ENCODE measurements at places on chromosomes 2 and 18.
A peak's percentile ranks its signal among the peaks of the same experiment; 100 is the strongest.

DNA sequence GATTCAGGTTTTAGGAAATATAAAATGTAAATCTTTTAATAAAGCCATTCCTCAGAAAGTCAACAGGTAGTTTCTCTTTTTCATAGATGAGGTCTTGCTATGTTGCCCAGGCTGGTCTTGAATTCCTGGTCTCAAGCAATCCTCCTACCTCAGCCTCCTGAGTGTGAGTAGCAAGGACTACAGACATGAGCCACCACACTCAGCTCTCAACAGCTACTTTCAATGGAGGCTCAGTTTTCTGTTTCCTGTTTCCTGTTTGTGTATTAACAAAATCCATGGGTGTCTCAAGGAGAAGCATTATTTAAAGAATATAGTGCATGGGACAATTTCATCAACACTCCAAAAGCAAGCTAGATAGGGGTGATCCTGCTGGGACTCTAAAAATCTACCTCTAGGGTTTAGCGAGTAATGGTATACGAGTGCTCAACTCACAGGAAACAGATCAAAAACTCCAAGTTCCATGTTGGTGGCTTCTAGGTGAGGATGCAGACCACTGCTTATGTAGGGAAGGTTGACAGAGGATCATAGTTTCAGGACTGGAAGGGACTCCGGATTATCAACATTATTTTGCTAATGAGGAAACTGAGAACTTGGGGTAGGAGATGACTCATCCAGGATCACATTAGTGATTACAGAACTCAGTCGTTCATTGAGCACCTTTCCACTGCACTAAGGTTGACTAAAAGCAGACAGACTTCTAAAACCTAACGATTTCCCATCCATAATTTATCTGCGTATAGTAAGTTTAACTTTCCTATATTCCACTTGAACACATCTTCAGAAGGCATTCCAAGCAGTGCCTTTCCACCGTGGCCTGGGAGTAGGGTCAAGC lies 61.7 kb upstream of the WIPF1 start:
- no peak for DNase-seq

DNA sequence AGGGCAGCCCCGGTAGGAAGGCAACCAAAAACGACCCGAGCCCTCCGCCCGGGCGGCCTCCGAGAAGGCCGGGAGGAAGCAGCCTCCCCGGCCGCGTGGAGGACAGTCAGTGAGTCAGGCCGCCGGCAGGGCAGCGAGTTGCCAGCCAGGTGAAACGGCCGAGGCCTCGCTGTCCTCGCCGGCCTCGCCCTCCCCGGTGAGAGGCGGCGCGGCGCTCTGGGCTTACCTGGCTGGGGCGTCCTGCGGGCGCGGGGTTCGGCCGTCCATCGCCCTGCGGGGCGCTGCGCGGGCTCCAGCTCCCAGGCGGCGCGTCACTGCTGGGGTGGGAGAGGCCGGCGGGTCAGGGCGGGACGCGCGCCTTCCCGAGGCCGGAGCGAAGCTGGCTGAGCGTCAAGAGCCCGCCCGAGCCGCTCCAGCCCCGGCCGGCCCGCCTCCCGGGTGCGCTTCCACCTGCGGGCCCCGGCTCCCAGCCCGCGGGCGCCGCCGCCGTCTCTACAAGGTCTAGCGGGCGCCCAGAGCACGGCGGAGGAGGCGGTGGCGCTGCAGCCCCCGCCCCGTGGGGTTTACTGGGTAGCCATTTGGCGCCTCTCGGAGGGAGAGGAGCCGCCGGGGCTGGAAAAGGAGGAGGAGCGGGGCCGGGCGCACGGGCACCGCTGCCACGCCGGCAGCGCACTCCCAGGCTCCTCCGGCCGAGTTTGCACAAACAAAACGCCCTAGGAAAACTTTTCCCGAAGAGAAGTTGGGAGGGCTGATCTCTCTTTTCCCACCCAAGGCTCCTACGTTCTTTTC lies 499 bp downstream of the COBLL1 start:
- peak; percentile 46 for DNase-seq

DNA sequence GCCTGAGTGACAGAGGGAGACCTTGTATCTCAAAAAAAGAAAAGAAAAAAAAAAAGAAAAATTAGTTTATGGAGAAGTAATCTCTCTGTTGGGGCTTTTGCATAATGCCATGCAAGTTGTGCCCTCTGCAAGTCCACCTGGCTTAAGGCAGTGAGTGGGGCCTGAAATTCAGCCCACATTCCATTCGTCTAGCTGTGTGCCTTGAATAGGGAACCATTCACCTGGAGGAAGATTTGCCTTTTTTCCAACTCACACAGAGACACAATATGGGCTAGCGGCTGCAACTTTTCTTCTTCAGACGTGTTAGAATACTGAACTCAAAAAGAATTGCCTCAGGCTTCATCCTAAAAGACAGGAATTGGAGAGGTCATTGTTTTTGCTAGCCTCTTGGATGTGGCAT lies 160.0 kb upstream of the STON1 start:
- no peak for DNase-seq

GRCh38 chr2:185201063-185201462 lies 537.5 kb upstream of the FSIP2 start:
- DNase-seq, result no peak

DNA sequence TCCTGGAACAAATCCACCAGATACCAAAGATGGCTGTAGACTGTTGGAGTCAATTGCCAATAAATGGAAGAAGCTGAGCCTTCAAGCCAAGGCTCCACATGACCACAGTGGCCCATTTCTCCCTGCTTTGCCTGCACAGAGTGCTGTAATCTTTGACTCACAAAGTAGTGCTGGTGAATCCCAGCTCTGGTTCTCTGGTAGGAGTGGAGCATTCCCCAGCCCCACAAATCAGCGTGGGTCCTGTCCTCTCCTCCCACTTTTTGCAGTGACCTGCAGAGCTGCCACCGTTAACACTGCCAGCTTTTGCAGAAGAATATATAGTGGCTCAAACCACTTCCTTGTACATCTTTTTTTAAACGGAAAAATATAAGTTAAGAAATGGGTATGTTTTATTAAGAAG lies 93.9 kb downstream of the MGAT5 start:
- DNase-seq, result no peak

DNA sequence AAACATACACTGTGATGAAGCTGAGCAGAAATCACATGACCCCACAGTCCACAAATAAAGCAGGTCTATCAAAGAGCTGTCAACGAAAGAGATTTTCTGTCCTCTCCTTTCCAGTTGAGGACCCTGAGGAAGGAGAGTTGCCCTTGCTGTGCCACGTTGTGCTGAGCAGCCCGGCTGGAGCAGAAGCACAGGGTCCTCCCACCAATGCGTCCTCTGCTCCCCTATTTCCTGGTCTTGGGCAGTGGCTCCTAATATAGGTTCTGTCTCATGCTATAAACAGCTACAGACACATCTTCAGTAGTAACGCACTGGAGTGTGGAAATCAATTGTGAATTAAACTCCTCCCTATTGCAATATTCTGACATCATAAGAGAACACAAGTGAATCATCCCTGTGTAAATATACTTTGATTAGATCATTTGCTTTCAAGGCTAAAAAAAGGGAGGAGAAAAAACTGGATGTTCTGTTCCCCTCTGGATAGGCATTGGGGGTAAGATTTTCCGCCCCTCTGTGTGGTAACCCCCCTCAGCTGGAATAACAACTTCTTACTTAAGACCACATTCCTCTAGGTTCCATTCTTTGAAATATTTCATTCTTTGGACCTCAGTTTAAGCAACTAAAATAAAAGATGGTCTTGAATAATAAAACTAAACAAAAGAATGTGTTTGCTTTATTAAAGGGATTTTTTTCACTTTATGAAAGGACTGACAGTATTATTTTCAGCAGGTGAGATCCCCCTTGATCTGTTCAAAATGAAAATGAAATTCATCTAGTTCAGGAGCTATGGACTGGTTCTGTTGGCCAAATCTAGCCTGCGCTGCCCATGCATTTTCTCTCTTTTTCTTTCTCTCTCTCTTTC lies 8.3 kb upstream of the RHOB start:
- DNase-seq, result no peak

DNA sequence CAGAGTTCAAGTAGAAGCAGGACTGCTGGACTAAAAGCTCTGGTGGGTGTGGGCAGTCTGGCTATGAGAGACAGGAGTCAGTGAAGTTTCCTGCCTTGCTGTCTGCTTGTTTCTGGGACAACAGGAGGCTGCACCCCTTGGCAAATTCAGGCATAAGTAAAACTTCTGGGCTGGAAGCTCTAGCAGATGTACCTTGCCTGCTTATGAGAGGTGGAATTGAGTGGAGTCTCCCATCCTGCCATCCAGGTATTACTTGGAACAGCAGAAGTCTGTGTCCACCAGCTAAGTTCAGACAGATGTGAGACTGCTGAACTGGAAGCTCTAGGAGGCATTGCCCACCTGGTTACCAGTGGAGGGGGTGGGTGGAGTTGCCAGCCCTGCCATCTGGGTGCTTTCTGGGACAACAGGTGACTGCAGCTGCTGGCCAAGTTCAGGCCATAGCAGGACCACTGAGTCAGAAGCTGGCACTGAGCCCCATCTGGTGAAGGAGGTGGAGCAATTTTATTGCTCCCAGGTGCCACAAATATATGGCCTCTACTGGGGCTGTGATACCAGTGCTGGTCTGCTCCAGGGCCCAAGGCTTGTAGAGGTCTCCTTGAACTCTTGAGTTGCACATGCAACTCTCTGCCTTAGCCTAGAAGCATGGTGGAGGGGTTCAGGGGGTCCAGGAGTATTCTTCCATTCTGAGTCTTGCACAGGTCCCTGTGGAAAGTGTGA lies 199.4 kb upstream of the FN1 start:
- no peak for DNase-seq

GRCh38 chr2:29443627-29444026 lies 328.4 kb downstream of the CLIP4 start:
- peak; percentile 41 for DNase-seq

- no peak for DNase-seq
Observed at GRCh38 chr2:149068996-149069888, 30.7 kb downstream of the LYPD6B start.

DNA sequence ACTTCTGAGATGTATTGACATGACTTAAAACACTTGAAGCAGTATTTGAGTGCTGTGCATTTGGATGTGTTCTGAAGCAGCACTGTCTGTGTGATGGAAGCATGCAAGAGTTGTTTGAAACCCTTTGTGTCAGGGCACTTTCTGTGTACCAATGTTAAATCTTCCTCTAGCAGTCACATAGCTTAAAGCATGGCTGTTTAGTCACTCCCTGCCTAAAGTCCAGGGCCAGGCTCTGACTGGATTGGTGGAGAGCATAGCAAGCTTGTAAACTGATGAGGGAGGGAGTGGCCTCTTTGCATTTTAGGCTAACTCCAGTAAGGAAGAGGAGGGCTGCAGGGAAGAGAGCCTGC lies 73.5 kb downstream of the MYO1B start:
- no peak for DNase-seq

GRCh38 chr18:51654488-51655326 lies 457.2 kb upstream of the MEX3C start:
- no peak for DNase-seq

DNA sequence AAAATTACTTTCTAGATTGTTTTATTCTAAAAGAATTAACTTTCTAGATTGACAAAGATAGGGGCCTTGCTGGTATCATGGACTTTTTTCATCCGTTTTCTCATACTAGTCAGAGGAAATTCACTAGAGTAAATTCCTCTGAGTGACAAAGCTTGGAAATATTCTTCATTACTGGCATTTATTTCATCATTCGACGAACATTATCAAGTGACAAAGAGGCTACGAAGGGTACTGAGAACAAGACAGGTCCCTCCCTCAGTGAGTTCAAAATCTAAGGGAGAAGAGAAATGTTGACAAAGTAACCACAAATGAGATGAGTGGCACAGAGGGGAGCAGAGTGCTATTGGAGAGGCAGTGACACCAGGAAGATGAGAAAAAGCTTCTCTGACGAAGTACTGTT lies 4.3 kb downstream of the EPG5 start:
- DNase-seq, result no peak

- DNase-seq, result no peak
Observed at GRCh38 chr2:121748202-121748601, 7.2 kb upstream of the TSN start.

DNA sequence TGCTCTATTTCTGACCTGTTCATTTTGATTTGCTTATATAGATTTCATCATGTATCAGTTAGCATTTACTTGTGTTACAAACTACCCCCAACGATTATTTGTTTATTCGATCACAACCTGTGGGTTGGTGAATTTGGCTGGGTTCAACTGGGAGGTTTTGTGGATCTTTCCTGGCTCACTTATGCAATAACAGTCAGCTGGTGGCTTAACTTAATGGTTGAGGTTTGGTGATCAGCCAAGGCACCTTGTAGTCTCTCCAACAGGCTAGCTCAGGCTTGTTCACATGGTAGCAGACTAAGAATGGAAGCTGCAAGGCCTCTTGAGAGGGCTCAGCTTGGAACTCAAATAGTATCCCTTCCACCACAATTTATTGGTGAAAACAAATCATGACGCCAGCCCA lies 5.4 kb upstream of the PUM2 start:
- DNase-seq, result peak; percentile 32

- DNase-seq, result no peak
Observed at GRCh38 chr2:143545059-143545948, 416.1 kb downstream of the ARHGAP15 start.

- DNase-seq, result peak; percentile 26
Observed at GRCh38 chr2:68336192-68336591, 16.4 kb upstream of the CNRIP1 start.

DNA sequence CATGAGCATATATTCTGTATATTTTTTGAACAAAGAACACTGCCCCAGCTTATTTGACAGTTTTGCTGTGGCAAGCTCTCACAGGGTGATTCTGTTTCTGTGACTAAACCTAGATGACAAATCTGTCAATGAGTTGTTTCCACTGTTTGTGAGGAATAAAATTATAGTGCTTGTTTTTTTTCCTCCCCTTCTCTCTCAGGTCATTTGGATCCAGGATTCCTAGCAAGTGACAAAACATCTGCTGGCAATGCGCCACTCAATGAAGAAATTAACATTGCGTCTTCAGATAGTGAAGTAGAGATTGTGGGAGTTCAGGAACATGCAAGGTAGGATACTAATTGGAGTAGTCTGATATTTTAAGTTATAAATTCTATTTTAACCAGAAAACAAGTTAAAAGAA lies 149.3 kb downstream of the HAUS1 start:
- peak; percentile 21 for DNase-seq

- no peak for DNase-seq
Observed at GRCh38 chr2:156810094-156810493, 373.9 kb downstream of the GPD2 start.

- no peak for DNase-seq
Observed at GRCh38 chr2:1997409-1997808, 253.1 kb upstream of the PXDN start.

DNA sequence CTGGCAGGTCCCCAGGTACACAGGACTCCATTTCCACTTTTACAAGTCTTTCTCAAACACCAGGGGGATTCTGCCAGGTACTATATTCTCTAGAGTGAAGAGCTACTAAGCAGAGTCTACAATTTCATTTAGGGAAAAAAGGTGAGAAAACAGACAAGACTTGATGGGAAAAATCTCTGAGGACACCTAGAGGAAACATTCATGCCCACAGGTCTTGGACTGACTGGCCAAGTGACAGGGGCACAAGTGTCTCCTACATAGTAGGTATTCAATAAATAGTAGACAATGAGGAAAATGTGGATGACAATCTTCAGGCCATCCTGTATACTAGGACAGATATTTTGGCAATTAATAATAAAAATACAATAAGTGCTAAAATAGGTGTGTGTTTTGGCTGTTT lies 228.6 kb downstream of the CLIP4 start:
- no peak for DNase-seq

- DNase-seq, result no peak
Observed at GRCh38 chr2:222404151-222404905, 20.0 kb upstream of the SGPP2 start.
